WTC11 (cell line): ENCODE measurements at places on chromosomes 7 and 10.

GRCh38 chr7:30864101-30864500 is 47.6 kb upstream of the AQP1 start:
- no peak for DNase-seq

GRCh38 chr7:47093320-47094234 is 488.3 kb downstream of the TNS3 start:
- DNase-seq, result no peak

- DNase-seq, result no peak
These were observed 78.2 kb downstream of the VTI1A start for GRCh38 chr10:112525200-112525599.

DNA sequence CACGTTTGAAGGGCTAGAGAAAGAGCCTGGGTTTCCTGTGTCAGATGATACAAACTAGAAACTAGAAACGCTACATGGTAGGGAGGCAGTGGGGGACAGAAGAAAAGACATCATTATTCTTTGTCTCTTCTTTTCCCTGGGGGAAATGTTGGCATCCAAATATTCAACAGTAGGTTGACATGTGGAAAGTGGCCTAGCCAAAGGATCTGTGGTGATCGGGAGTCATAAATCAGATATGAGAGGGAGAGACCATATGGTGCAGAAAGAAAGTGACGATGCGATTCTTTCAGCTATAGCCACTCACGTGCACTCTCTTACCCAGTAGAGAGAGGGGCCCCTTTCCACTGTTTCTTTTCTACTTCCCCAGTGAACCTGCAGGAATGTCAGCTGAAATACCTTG is 964.7 kb downstream of the LRMDA start:
- DNase-seq, result no peak

- DNase-seq, result no peak
These were observed 31.9 kb downstream of the ARL4A start for GRCh38 chr7:12719141-12719919.

GRCh38 chr10:132151286-132151950 is 35.3 kb upstream of the DPYSL4 start:
- peak; percentile 4 for DNase-seq
